ENCODE measurements at places on chromosomes 6 and 20.
A peak's percentile ranks its signal among the peaks of the same experiment; 100 is the strongest.

DNA sequence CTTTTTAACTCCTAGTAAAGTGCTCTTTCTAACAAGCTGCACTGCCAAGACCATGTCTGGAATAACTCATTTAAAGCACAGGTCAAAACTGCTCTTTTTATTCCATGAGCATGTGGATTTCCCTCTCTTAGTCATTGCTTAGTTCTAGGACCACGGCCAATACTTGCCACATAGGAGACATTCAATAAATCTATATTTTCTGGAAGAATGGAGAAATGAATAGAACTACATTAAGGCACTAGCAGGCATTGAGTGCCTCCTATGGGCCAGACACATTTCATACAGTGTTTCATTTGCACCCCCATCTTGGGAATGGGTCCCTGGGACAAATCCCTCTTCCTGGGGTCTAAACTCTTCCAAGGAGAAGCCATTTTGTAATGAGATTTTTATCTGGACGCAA lies 552.8 kb upstream of the CITED2 start:
- no peak for DNase-seq

DNA sequence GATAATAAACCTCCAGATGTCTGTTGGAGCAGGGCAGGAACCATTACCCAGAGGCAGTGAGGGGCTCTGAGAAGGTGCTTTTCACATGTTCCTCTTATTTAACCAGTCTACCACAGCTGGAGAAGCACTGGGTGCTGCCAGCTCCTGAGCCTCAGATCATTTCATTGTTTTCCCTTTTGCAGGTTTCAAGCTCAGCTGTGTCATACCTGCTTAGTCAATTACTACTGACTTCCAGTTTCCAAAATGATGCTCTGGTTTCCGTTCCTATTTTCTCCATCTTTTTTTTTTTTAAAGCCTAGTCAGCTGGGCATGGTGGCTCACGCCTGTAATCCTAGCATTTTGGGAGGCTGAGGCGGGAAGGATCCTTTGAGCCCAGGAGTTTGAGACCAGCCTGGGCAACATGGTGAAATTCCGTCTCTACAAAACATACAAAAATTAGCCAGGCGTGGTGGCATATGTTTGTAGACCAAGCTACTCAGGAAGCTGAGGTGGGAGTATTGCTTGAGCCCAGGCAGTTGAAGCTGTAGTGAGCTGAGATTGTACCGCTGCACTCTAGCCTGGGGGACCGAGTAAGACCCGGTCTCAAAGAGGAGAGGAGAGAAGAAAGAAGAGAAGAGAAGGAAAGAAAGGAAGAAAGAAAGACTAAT lies 6.7 kb downstream of the FLOT1 start:
- DNase-seq = no peak

GRCh38 chr6:23890543-23891227 lies 235.3 kb upstream of the NRSN1 start:
- DNase-seq = no peak

DNA sequence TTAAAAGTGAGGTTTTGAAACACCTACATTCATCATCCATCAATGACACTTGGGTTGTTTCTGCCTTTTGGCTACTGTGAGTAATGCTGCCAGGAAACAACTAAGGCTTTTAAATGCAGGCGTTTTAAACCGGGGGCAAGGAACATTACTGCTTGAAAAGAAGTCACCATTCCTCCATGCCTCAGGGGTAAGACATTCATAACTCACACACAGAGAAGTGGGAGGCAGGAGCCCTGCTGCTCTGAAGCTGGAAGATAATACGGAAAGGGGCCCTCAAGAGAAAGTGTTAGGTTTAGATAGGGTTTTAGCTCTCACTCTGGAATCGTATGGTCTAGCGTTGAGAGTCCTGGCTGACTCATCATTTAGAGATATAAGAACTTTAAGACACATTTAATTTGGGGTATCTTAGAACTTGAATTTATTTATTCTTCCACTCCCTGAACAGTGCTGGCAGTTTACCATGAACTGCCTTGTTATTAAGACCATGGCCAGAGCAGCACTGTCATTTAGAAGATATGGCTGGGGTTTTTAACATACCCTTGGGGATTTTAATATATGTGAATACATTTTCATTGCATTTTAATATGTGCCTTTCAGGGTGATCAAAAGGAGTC lies 1.8 kb downstream of the TUBB1 start:
- no peak for DNase-seq

- peak; percentile 33 for DNase-seq
These were observed 54.9 kb downstream of the TAF4 start for GRCh38 chr20:62010551-62011402.

DNA sequence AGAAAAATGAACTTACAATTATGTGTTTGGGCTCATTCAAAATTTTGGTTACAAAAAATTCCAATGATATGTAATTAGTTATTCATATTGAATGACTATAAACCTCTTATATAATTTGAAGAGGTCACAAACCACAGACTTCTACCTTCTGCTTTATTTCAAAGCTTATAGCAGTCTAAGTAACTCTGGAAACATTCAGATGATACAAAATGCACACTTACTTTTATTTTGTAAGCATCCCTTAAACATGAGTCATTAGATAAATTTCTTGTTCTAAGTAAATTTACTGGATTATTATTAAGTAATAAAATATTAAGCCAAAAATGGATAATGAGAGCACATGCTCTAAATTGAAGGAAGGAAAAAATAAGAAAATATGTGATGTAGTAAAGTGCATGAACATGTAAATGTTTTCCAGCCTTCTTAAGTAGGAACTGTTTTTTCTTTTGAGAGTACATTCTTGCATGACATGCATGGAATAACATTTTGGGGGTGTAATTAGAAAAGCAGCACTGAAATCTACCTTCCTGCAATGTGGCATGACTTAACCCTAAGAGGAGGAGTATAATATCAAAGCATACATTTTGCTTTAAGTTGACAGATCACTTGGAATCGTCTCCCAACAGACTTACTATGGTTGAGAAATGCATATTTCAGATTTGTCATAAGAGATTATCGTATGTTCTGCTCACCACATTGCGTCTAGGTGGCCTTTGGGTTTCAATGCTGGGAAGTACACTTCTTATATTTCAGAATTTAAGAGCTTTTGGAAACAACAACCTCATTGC lies 372.7 kb upstream of the HSF2 start:
- DNase-seq = no peak

DNA sequence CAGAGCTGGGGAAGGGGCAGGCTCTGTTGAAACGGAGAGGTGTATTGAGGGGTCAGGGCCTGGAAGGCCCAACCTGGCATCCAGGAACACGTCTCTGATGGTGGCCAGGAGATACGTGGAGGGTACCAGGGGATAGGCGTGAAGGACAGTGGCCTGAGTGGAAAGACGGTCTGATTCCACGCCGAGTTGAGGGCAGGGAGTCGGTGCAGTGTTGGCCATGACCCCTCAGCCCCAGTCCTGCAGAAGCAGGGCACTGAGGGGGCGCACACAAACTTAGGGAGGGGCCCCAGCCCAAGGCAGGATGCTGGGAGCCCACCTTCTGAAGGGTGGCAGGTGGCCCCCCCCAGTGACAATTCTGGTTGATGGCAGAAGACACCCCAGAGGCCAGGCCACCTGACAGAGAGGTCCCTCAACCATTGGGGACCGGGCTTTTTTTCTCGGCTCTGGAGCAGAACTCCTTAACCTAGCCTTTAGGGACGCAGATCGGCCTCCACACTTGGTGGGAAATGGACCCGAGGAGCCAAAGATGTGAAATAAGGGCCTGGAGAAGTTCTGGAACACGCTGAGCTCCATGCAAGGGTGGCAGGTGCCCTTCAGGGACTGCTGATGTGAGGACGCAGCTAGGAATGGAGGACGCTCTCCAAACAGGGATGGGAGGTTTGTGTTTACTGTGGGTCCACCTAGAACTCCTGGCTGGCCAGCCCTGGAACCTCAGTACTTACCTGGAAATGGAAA lies 91.0 kb downstream of the TMEM242 start:
- DNase-seq = no peak

GRCh38 chr6:113634352-113635163 lies 222.6 kb upstream of the MARCKS start:
- DNase-seq = no peak

GRCh38 chr6:4336778-4337442 lies 201.5 kb upstream of the ECI2 start:
- no peak for DNase-seq

DNA sequence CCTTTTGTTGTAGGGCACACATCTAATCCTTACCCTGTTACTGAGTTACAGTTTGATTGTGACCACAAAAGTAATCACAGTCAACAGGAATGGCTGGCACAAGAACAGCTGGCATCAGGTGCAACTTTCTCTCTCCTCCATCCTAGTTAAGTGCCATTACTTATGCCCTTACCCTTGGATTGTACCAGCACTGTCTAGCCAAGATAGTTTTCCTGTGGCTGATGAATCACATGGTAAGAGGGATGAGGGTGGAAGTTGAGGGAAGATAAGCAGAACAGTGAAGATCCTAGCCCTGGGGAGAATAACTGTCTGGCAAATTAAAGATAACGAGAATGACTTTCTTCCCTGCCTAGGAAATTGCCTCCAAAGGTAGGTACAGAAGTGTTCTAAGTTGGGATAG lies 42.0 kb downstream of the RNF217 start:
- no peak for DNase-seq

GRCh38 chr6:131004936-131005335 lies 58.1 kb downstream of the EPB41L2 start:
- DNase-seq = no peak

DNA sequence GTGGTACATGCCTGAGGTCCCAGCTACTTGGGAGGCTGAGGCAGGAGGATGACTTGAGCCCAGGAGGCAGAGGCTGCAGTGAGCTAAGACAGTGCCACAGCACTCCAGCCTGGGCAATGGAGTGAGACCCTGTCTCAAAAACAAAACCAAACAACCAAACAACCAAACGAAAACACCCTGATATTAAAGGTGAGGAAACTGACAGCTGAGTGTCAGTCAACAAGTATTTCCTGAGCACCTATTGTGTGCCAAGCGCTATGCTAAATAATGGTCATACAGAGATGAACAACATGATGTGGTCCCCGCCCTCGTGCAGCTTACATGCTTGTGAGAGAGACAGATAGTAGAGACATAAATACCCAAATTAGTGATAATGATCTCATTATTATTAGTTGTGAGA lies 1.9 kb upstream of the TULP1 start:
- no peak for DNase-seq

- no peak for DNase-seq
These were observed 479.1 kb upstream of the GJE1 start for GRCh38 chr6:141653590-141653989.

GRCh38 chr20:62252342-62252966 lies 14.1 kb downstream of the OSBPL2 start:
- DNase-seq = no peak

DNA sequence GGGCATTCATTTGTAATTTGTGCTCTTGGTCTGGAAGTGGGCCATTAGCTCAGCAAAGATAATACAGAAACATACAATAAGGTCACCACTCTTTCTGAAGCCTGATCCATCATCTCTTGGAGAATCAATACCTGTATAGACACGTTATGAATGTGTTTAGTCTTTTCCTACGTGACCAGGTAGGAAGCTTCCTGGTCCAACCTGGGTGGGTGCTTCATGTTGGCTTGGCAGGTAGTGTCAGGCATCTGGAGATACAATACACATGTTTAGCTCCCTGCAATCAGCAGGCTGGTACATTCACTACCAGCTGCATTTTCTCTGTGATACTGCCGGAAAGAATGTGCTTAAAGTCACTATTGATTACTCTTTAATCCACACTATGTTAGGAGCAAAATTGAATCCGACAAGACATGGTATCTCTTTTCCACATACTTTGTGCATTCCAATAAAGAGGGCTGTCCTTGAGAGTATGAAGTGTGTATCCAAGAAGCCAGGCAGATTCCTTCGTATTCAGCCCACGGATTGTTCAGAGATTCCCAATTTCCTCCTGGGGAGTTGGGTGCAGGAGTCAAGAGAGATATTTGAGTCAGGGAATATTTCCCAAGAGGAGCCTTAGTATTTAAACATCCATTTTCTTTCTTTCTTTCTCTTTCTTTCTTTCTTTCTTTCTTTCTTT lies 49.9 kb upstream of the RANBP9 start:
- no peak for DNase-seq

DNA sequence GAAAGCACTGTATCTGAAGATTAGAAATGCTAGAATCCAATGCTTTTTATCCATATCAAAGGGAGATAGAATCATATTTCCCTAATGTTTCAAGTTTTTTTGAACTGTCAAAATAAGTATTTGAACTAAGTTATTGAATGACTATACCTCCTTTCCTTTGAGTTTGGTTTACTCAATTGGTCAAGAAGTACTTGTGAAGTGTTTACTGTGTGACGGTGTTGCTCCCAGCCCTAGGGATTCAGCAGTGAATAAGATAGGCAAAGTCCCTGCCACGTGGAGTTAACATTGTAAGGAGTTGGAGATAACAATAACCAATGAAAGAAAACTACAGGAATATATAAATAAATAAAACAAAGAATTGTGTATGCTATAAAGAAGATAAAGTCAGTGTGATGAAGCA lies 535.9 kb downstream of the FRK start:
- peak; percentile 29 for DNase-seq

DNA sequence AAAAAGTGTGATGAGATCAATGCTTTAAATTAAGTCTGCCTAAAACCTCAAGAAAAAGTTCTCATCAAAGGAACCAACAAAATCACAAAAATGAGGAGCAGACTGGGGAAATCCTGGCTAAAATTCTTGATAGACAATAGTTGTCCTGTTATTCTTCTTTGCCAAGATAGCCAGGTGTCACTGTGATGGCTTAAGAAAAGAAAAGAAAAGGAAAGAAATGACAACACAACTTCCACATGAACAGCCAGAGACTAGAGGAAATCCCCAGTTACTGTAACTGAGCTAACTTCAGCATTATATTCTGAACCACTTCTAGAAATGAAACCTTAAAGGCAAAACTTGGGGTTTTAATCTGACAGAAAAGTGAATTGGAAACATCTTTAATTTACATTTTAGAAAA lies 129.6 kb downstream of the CD24 start:
- DNase-seq = no peak

GRCh38 chr6:5266423-5266822 lies 5.1 kb downstream of the FARS2 start:
- no peak for DNase-seq

DNA sequence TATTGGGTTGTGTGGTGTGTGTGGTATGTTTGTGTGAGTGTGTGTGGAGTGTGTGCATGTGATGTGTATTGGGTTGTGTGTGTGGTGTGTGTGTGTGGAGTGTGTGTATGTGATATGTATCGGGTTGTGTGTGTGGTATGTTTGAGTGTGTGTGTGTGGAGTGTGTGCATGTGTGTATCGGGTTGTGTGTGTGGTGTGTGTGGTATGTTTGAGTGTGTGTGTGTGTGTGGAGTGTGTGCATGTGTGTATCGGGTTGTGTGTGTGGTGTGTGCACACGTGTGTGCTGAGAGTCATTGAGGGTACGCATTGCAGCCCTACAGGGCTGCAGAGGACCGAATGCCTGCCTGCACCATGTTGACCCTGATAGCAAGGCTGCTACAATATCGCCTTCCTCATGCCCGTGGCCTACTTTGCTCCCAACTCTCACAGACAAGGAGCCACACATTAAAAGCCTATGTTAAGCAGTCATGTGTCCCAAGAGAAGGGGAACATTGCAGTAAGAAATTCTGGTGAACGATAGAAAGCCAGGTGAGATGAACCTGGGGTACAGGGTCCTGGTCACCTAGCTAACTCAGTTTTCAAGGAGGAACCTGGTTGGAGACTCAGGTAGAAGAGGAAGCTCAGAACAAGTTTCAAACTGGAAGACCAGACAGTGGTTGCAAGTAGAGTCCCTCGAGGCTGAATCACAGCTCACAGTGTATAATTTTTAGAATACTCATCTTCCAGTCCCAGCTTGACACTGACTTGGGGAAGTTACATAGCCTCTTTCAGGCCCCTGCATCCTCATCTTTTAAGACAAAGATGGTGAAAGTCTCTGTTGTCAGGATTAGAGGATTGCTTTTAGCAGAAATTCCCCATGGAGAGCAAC lies 45.7 kb upstream of the TMEM170B start:
- DNase-seq = no peak

Measured in upper lobe of left lung (tissue), 6 donors.